ENCODE measurements at places on chromosomes 2 and 18.

DNA sequence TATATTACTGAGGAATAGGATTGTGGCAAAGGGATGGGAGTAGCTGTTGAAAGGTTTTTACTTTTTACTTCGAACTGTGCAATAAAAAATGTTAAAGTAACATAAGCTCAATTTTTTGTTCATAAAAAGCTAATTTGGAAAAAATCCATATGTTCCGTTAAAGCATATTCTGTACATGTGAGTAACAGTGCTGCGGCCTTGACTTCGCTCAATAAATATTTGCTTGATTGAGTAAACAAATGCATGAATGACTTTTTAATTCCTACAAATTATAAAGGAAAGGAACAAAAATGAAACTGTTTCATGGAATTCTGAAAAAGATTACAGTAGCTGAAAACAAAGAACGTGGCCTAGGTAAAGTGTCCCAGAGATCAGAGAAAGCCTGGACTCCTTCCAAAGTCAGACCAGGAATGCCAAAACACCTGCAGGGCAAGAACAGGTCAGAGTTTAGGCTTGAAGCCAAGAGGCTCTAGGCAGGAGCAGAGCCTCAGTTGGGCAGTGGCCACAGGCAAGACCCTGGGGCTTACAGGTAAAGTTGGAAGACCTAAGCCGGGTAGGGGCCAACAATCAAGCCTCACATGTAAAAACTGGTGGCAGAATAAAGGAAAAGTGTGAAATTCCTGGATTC lies 44.3 kb upstream of the FIGN start:
- DNase-seq, result no peak

DNA sequence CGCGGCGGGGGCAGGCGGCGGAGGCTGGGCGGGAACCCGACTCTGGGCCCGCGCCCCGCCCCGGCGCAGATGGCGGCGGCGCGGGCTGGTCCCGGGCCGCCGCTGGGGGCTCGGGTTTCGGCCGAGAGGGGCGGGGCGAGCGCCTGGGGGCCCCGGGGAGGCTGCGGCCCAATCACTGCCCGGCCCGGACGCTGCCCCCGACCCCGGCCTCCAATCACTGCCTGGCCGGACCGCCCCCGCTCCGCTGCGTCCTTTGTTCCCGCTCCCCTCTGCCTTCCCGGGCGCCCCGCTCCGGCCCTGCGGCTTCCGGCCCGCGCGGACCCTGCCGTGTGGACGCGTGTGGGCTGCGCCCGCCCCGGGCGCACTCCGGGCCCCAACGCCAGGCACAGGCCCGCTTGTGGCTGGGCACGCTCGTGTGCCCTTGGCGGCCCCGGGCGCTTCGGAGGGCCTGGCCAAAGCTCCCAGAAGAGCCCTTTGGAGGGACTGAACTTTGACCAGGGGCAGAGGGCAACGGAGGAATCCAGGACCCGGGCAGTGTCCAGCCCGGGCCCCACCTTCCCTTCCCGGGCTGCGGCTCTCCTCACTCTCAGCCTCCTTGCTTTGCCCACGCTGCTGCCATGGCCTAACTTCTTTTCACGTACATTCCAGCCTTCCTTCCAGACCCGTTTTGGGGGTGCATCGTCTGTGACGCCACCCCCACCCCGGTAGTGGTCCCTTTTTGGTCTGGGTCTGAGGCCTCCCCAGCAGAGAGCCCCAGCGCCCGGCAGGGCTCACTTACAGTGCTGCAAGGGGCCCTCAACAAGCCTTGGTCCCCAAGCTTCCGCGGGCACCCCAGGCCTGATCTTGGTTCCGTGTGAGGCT lies 27.1 kb upstream of the PTMA start:
- DNase-seq, result peak; percentile 83

DNA sequence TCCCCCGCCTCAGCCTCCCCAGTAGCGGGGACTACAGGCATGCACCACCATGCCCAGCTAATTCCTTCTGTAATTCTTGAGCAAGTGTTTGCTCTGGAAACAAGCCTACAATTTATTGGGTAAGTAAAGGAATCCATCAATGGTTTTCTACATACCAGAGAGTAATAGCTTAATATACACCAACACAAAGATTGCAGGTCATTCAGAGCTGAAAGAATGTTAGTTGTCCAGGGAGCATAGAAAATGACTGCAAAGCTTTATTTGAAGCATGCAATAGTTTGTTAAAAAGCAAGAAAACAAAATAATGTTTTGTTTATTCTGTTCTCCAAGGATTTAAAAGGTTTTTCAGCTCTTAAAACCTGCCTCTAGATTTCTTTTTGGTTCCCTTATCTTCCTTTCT lies 5.6 kb downstream of the IDH1 start:
- DNase-seq, result peak; percentile 20

- peak; percentile 9 for DNase-seq
Observed at GRCh38 chr2:177298191-177298590, 33.7 kb upstream of the NFE2L2 start.

GRCh38 chr18:12296457-12296856 lies 11.6 kb upstream of the TUBB6 start:
- peak; percentile 73 for DNase-seq

DNA sequence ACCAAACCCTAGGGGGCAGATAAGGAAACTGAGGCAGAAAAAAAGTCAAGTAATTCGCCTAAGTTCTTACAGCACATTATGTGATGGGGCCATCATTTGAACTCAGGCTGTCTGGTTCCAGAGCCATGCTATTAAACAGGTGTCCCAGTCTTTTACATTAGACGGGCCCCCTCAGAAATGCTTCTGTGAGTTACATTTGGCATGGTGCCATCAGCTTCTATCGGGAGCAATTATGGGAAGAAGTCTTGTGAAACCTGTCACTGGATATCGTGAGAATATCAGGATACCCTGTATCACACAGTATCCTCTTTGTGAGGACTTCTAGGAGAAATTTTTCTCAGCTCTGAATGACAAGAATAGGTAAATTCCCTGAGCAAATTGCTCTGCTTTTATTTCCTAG lies 143.7 kb upstream of the NOSTRIN start:
- DNase-seq, result no peak

DNA sequence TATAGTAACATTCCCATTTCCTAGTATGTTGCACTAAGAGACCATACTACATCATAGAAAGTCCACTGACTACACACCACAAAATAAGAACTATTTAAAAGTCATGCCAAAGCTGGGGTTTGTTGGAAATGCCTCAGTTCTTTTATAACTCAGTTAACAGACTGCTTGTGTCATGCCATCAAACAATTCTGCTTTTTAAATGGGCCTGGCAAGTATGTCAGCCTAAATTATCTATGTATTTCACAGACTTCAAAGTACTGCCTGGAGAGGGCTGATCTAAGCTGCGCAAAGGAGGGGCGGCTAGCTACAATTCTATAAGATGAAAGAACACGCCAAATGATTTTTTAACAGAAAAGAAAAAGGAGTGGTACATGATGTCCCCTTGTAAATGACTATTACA lies 49.6 kb downstream of the FARSB start:
- no peak for DNase-seq

- no peak for DNase-seq
Observed at GRCh38 chr18:53534695-53535094, 689.8 kb downstream of the MBD2 start.

GRCh38 chr2:36704475-36705150 lies 8.1 kb downstream of the VIT start:
- no peak for DNase-seq

DNA sequence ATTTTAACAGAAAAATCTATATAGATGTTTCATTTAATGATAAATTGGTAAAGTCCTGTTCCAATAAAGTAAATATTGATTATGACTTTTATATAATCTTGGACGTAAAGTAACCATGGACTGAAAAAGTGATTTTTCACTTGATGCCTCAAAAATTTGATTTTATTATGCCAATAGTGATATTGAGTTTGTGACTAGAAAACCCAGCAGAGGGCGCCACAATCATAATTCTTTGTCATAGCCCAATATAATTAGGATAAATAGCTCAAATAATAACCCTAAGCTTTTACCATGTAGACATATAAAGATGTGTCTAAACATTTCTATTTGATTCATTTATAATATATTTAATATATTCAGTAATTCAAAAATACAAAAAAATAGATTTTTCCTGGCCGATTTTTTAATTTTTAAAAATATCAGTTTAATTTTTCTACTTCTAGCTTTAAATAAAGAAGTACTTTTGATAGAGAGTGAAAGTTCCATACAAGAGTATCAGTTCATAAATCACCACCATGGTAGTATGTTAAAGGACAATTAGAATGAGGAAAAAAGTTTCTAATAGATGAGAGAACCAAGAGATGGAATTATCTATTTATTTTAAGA lies 30.7 kb downstream of the CAMKMT start:
- DNase-seq, result peak; percentile 23

GRCh38 chr18:77133051-77133834 lies 660 bp upstream of the MBP start:
- no peak for DNase-seq

GRCh38 chr2:232731470-232731869 lies 34.3 kb downstream of the GIGYF2 start:
- peak; percentile 48 for DNase-seq

DNA sequence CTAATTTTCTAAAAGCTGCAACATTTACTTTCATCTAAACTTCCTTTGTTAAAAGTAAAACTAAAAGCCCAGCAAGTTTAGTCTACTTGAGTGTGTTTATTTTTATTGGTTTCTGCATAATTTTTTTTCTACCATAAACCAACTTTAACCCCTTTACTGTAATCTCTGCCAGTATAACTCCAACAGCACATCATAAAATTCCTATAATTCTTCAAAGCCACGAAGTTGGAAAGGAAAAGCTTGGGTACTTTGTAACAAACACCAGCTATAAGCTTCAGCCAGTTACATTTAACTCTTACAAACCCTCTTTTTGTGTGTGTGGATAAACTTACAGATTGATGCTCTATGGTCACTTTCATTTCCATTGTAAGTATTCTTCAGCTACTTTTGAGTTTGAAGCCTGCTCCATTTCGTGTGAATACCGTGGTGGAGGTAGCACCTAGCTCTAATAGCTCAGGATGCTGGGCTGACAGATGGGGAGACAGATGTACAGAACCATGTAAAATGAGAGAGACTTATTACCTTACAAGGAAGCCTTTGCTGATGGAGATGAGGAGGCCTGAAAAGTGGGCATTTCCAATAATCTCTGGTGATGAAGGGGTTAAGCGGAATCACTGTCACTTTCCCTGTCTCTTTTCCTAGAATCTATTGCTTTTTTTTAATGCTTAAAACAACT lies 42.5 kb downstream of the ZEB2 start:
- DNase-seq, result peak; percentile 70

DNA sequence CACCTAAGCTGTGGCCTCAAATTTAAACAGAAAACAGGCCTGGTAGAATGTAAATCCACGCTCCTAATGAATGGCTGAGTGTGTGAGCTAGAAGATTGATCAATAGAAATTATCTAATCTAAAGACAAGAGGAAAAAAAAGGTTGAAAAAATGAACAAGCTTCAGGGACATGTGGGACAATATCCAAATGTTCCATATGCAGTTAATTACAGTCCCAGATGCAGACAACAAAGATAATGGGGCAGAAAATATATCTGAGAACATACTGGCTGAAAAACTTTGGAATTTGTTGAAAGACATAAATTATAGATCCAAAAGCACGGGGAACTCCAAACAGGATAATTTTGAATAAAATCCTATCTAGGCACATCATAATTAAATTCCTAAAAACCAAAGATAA lies 186.7 kb upstream of the SIX2 start:
- DNase-seq, result no peak

GRCh38 chr18:52431683-52432082 lies 91.7 kb downstream of the DCC start:
- no peak for DNase-seq

DNA sequence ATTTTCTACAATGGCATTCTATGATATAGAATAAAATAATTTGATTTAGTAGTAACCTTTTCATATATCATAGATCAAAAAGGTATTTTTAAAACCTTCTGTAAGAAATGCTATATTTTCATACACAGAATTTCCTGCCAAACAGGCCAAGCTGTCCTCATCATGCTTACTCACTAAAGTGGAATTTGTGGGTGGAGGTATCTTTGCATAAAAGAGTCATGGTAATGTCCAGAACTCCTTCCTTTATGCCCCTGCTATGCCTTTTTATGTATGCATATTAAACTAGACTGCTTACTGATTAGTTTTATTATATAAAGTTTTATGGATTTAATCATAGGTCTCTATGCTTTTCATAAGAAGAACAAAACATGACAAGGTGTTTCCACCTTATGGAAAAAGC lies 27.5 kb upstream of the MARCHF7 start:
- DNase-seq, result peak; percentile 66

- peak; percentile 100 for DNase-seq
Observed at GRCh38 chr2:100742277-100743254, 77.4 kb upstream of the NPAS2 start.

DNA sequence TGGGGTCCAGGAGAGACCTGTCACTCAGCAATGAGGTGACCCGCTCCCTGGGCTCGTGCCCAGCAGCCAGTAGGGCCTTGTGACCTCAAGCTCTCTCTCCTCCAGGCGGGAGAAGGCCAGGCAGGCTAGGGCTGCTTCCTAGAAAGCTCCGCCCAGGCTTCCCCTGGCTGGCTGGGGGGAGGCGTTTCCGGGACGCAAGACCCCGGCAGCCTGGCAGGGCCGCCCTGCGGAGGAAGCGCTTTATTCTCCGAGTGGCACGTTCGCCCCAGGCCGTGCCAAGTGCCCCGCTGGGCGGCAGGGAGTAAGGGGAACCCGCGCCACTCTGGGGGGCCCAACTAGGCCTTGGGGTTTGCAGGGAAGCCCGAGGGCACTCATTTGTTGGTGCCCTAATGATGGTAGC lies 21.2 kb upstream of the EPAS1 start:
- DNase-seq, result peak; percentile 35

GRCh38 chr2:84919885-84920580 lies 14.6 kb downstream of the TMSB10 start:
- peak; percentile 98 for DNase-seq

DNA sequence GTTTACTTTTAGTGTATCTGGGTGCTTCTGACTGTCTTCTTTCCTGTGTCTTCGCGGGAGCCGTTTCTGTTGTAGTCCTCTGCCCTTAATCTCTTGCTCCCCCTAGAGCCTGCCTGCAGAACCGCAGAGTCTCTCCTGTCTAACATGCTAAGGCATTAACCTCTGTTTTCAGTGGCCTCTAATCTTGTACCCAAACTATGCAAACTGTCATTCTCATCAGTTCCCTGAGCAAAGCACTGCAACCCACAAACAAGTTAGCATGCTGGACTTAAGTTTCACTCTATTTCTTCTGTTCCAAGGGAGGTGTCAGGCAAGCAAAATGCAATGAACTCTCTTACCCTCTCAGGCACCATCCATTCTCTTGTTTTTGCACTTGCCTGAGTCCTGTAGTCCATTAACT lies 138.4 kb downstream of the OTX1 start:
- DNase-seq, result peak; percentile 40

DNA sequence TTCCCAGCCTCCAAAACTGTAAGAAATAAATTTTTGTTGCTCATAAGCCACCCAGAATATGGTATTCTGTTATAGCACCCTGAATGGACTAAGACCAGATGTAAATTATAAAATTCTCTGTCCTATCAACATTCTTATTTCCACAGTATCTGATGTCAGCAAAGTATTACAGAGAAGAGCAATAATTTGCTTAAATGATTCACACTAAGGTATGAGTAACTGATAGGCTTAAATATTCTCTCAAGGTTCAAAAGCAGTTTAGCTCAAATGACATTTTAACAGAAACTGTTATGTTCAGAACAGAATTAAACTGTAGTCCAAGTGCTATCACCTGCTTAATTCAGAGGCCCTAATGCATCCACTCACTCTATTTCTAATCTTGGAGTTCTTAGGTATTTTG lies 12.8 kb downstream of the SESTD1 start:
- peak; percentile 28 for DNase-seq
